NCI-H774 (cell line): ENCODE measurements at places on chromosomes 3 and 15.
A peak's percentile ranks its signal among the peaks of the same experiment; 100 is the strongest.

DNA sequence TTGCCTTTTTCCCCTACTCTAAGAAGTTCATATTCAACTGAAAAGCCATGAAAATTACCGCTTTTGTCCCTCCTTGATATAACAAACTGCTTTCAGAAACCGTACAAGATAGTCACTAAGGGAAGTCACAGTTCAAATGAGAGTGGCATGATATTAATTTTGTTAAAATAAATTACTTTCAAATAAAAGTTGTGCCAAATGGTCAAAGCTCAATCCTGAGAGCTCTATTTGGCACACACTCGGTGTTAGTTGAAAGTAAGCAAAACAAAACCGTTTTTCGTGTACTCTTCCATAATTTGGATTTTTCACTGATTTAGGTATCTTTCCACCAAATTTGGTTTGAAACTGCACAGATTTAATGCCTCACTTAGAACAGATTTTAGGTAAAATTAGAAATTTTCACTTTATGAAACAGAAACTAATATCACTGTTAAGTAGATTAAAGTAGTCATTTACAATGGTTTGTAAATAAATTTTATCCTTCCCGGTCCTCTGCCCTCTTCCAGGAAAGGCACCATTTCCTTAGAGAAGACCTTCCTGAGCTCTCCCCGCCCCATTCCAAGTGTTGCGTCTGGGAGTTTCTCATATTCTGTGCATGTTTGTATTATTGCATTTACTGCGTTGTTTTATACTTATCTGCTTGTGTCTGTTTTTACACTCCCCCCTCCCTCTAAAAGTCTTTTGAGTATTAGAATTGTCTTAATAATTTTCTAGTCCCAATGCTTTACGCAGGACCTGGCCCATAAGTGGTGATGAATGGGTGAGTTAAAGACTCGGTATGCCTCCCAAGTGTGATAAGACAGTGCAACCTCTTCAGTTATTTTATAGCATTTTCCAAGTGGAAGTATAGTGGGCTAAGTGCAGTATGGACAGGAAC is 853 bp downstream of the TCAIM start:
- no peak for DNase-seq

DNA sequence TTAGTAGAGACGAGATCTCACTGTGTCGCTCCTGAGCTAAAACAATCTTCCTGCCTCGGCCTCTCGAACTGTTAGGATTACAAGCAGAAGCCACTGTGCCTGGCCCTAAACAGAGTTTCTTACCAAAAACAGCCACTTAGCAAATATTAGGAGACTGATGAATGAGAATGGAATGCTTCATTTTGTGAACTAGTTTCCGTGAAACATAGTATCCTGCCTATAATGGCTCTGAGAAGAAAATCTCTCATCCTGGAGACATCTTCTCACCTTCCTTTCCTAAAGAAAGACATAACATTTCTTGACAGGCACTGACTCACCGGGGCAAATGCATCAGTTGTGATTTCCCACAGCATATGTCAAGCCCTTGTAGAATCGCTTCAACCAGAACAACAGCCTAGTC is 44.9 kb downstream of the GJD2 start:
- DNase-seq: no peak

DNA sequence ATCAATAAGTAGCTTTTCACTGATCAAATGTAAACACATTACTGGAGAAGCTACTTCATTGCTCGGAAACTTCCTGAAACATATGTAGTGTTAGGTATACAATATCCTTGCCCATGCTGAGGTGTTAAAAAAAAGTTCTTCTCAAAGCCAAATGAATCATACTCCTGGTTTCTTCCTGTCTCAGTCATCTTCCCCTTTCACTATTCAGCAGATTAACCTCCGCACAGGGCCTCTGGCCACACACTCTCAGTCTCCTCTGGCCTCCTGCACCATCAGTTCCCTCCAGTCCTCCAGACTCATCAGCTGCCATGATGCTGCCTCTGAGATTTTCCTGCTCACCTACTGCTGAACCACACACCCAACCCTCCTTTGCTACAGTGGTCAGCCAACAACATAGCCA is 70.5 kb upstream of the BOC start:
- no peak for DNase-seq

GRCh38 chr3:141073580-141073979 is 22.4 kb downstream of the SPSB4 start:
- no peak for DNase-seq

DNA sequence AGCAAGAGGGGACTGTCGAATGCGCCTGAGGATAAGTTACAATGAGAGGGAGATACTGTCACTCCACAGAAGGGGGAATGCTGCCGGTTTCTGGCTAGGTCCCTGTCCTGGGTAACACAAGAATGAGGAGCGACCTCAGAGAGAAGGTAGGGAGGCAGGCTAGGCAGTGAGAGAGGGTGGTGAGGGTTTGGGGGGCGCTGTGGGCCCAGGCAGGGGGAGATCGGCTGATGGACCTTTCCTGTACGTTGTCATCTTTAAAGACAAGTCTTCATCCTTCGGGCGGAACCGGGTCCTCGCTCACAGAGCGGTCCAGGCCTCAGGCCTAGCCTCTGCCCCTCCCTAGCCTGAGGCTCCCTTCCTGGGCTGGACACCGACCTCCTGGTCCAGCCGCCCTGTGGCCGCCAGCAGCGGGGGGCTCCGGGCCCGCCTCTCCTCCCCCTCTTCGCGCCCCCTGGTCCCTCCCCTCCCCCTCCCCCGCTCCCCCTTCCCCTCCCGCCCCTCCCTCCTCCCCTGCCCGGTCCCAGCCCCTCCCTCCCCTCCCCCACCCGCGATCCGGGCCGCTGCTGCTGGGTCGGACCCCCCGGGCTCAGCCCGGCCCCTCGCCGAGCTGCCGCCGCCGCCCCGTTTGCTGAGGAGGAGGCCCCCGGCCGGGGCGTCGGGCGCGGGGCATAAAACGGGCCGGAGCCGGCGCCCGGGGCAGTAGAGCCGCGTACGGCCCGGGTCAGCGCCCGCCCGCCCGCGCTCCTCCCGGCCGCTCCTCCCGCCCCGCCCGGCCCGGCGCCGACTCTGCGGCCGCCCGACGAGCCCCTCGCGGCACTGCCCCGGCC is at the start of gene CHRD:
CHRD (plus strand) TSS at position 697 of the 827 bp plus-strand sequence. CDS start 265 bp downstream, outside the sequence.
- no peak for DNase-seq

GRCh38 chr3:81349816-81350340 is 411.6 kb downstream of the GBE1 start:
- DNase-seq: no peak

DNA sequence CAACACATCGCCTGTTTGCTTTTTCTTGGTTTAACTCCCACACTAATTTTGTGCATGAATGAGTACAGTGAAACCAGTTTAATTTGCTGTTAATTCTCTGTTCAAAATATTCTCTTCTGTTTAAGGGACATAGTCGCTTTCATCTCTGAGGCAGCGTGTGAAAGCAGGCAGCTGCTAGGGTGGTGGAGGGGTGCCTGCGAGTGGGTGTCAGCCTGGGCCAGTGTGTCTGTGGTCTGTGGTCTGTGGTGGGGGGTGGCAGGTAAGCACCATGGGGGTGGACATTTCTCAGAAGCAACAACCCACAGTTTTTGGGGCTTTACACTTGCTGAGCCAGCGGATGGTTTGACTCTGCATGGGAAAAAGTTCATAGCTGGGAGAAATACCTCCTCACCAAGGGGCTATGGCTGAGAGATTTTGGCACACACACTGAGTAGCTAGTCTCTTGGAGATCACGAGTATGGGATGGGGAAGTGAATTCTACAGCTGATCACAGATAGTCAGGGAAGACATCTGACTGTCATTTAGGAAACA is 109.2 kb downstream of the EPHB1 start:
- DNase-seq: no peak

DNA sequence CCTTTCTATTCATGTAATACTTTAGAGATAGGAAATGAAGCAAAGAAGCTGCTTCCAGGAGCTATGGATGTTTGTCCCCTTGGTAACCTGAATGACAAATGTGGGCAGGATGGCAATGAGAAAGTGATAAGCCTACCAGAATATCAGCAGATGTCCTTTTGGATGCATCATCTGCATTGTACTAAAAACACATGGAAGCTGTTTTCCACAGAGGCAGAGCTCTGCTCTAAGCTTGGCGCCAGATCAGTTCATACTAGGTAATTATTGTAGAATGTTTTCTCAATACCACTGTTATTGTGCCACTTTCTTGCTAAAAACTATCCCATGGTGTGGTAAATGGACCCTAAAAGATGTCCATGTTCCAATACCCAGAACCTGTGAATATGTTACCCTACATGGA is 100.2 kb downstream of the DTWD1 start:
- DNase-seq: no peak

GRCh38 chr3:105315815-105316214 is 50.9 kb upstream of the ALCAM start:
- DNase-seq: no peak

- no peak for DNase-seq
These were observed 29.8 kb downstream of the SLC6A6 start for GRCh38 chr3:14431917-14432834.

DNA sequence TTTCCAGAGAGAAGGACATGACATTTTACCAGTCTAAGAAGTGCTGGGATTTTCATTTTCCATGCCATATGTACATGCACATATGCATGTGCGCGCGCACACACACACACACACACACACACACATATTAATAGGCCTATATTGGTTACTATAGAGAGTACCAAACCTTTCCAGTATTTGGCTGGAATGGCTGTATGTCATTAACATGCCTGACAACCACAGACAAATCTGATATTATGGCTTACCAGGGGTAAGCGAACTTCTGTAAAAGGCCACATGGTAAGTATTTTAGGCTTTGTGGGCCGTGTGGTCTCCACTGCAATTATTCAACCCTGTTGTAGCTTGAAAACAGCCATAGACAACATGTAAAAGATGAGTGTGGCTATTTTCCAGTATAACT is 97.2 kb upstream of the TSPAN3 start:
- no peak for DNase-seq

- DNase-seq: no peak
These were observed 117.1 kb downstream of the MYLK start for GRCh38 chr3:123767009-123767372.

GRCh38 chr3:197076415-197076814 is 46.8 kb upstream of the MELTF start:
- DNase-seq: peak; percentile 19

DNA sequence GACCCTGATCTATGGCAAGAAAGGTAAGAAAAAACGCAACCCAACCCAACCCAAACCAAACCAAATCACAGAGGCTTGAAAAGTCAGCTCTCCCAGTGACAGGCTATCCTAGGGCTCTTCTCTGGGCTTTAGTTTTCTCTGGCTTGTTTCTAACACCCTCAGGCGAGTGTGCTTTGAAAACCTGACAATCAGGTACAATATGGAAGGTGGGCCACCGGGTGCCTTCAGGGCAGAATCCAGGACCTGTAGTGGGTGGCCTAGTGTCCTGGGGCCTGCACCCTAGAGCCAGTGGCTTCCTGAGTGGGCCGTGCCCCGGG is 46.8 kb downstream of the BHLHE40 start:
- DNase-seq: no peak

DNA sequence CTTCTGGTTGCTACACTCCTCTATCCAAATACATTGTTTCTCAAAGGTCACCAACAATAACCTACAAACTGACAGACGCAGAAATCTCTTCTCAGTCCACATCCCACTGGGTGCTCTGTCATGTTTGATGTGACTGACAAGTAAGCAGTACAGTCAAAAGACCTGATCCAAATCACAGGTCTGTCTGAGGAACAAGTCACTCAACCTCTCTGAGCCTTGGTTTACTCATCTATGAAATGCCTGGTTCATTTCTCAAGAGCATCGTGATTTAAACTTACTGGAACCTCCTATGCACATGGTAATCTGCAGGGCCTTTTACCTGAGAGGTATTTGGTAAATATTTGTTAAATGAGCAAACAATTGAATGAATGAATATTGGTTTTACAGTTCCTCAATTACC is 5.5 kb downstream of the LRRC31 start:
- DNase-seq: no peak

DNA sequence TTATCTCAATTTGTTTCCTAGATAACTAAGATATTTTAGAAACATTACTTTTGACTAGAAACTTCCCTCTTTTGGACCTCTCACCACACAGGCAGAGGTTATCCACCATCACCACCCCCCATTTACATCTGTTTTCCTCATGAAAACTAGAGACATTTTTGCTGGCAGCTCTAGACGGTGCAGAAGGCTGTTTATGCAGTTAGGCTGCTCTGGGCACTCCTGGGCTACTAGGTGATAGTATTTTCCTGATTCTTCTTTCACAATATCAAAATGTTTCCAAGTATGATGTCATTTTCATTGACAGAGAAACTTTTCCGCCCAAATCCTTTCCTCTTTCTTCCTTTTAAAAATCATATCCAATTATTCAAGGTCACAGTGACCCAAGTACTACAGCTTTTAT is 67.1 kb downstream of the PLOD2 start:
- no peak for DNase-seq

DNA sequence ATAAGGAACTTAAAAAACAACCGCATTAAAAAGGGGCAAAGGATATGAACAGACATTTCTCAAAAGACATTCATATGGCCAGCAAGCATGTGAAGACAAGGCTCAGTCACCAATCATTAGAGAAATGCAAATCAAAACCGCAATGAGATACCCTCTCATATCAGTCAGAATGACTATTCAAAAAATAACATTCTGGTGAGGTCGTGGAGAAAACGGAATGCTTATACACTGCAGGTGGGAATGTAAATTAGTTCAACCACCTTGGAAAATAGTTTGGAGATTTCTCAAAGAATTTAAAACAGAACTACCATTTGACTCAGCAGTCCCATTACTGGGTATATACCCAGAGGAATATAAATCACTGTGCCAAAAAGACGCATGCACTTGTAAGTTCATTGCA is 496.6 kb upstream of the SGO1 start:
- DNase-seq: no peak

GRCh38 chr3:158768361-158768787 is 33.5 kb upstream of the MFSD1 start:
- no peak for DNase-seq

GRCh38 chr3:141482245-141482922 is 4.4 kb upstream of the RASA2 start:
- DNase-seq: no peak

DNA sequence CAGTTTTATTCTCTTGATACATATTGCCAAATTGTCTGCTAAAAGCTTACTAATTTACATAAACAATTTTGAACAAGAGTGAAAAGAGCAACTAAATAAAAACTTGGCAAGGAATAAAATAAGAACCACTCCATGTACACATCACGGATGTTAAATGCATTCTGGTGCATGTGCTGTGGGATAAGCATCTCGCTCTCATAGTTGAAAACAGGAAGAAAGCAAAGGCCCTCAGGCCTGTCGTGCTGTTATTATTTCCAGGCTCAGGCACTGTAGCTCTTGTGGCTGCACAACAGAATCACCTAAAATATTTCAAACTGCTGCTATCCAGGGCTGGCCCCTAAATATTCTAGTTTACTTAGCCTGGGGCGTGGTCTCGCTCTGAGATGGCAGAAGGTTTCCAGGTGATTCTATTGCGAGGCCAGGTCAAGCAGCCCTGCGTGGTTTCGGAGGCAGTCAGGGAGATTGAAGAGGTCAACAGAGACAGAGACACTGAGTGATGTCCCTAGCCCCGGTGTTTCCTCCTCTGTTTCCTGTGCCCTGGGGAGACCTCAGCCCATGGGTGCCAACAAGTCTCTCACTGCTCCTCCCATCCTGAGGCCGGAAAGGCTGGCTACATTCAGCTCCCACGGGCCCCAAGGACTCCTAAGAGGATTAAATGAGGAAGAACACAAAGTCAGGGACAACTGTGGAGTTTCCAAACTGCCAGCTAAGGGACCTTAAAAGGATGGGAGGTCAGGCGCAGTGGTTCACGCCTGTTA is 18.2 kb upstream of the PDIA5 start:
- no peak for DNase-seq
